ENCODE measurements at places on chromosomes 12 and 14.

DNA sequence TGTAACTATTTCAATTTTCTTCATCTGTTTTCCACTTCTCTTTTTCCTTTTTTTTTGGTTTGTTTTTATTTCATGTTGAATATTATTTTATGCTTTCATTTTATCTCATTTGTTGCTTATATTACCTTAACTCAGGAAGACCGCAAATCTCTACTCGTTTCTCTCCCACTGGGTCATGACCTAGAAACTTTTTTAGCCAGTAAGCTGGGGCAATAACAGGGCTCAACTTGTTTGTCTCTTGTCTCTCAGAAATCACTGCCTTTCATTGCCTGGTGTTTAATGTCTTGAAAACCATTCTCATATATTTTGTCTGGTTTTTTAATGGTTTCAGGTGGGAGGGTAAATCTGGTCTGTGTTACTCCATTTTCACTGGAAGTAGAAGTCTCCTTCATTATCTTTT lies 36.6 kb upstream of the ATP2B1 start:
- no peak for DNase-seq

DNA sequence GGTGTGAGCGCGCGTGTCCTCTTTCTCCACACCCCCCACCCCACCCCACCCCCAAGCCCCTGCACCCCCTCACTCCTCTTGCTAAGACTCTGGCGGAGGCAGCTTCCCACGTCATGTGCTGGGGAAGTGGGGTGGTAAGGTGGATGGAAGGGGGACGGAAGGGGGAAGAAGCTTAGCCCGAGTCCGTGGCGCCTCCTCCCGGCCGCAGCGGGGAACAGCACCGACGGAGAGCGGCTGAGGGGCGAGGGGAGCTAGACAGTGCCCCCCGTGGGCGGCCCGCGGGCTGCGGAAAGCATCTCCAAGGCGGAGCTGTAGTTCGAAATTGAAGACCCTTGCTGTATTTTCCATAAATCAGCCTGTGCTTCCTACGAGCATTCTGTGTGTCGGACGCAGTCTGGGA lies 588 bp upstream of the GRIN2B start:
- no peak for DNase-seq

DNA sequence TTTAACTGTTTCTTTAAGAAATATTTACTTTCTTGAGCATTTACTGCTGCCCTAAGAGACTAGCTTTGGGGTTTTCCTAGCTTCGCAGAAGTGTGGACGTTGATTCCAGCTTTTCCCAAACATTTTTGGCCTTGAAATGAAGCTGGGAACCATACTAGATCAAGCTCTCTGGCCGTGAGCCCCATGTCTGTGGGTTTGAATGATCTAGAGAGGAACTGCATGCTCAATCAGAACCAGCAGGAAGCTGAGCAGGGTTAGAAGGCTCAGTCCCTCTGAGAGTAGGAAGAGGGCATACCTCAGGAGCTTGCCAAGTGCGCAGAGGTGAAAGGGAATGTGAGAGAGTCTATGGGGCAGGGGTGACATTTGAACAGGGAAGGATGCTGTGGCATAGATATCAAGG lies 292.1 kb downstream of the CACNA1C start:
- DNase-seq: no peak

- DNase-seq: peak; percentile 47
These were observed 107.0 kb downstream of the PTCSC3 start for GRCh38 chr14:36069535-36069900.

- no peak for DNase-seq
These were observed 8.5 kb downstream of the COQ6 start for GRCh38 chr14:73958591-73958990.

DNA sequence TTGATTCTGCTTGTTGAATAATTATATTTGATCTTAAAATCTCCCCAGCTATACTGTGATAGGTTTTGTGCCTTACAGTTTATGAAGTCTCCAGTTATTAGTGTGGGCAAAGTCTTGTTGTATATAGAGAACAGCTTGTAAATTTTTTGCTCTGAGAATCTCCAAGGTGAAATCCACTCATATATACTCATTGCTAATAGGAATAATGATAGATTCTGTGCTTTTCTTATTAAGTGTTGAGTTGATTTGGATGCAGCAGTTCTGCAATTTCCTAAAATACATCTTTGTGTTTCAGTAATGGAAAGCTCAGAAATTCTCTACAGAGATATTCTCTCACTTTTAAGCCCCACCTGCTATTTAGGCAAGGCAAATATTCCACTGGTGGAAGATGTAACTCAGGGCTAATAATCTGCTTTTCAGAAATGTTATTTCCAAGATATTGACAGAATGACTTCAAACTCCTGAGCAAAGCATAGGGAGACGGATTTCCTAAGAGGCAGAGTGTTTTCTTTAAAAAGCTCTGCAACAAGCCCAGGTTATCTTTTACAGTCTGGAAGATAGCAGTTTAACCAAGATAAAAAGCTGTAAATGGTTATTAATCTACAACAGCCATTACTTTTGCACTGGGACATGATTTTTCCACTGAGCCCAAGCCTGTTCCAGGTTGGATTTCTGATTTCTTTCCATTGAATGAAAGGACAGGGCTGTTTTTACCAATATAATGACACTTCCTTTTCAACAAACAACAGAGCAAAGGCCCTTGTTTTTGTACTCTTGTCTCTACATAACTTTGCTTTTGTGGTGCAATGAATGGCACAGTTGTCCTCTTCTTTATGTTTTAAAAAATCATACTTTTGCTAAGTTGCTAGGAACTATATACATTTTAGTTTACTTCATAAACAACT lies 239.9 kb upstream of the ATP2B1 start:
- no peak for DNase-seq

- no peak for DNase-seq
These were observed 167.5 kb downstream of the KCNC2 start for GRCh38 chr12:75042125-75042524.

GRCh38 chr12:120835657-120836056 lies 68.5 kb downstream of the SPPL3 start:
- no peak for DNase-seq

DNA sequence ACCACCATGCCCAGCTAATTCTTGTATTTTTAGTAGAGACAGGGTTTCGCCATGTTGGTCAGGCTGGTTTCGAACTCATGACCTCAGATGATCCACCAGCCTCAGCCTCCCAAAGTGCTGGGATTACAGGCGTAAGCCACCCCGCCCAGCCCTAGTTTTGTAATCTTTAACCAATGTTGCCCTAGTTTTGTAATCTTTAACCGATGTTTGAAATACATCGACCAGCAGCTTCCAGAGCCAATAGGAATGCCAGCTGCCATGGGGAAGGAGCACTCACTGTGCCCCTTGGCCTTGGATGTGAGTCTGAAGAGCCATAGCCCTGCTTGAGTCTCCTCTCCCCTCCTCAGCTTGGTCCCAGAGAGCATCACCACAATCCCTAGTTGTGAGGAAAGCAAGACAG lies 209.3 kb upstream of the RGS6 start:
- DNase-seq: no peak

GRCh38 chr12:130608132-130608531 lies 108.0 kb downstream of the RIMBP2 start:
- no peak for DNase-seq

GRCh38 chr14:46769292-46769691 lies 117.7 kb upstream of the RPL10L start:
- DNase-seq: no peak

DNA sequence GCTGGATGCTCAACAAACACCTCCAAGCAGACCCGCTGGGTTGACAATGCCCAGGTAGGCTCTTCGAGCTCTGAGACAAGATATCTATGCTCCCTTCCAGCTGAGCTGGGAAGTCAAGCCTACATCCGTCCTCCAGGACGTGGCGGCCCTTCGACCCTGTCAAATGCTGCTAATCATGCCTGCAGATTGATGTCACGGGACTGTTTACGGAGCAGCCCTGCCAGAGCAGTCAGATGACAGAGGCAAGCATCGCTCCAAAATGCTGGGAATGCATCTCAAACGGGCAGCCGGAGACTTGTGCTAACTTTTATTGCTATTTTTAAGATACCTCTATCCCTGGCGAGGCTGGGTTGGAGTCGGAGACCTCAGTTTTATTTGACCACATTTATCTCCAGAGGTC lies 139.2 kb downstream of the NTF3 start:
- DNase-seq: no peak

DNA sequence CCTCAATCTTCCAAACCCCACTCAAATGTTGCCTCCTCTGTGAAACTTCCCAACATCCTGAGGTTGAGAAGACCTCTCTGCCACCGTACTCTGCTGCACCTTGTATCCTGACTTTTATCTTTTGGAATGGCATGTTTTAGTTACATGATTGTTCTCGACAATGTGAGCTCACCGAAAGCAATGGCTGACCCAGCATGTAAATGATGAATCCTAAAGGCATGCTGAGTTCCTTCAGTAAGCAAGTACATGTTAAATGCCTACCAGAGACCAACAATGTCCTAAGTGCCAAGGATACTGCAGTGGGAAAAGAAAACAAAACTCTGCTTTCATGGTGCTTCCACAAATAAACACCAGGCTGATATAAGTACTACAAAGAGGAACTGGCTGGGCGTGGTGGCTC lies 13.7 kb downstream of the PPP1R13B start:
- no peak for DNase-seq

DNA sequence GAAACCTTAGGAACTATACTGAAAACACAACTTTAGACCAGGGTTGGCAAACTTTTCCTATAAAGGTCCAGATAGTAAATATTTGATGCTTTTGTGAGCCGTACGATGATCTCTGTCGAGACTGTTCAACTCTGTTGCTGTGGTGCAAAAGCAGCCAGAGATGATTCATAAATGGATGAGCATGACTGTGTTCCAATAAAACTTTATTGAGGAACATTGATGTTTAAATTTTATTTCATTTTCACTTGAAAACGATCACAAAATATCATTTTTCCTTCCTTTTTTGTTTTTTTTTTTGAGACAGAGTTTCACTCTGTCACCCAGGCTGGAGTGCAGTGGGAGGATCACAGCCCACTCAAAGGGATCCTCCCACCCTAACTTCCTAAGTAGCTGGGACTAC lies 105.5 kb downstream of the PTPN11 start:
- DNase-seq: no peak

DNA sequence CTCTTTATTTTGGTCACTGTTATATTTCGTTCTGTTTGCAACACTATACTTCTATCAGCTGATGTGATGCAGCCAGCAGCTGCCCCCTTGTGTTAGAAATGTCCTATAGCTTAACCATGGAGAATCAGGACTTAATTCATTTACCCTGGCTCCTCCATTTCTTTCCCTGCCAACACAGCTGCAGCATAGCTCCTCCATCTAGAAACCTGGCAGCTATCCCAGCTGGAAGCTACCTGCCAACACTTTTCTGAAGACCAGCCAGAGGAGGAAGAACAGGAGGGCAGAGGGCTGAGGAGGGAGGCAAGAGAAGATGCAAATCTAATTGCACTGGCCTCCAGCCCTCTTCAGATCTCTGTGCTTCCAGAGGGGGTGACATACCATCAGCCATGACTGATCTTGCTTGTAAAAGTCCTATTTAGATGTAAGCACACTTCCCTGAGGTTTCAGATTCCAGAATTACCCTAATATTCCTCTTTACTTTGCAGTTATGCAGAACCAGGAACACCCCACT lies 156.8 kb upstream of the TMEM260 start:
- peak; percentile 87 for DNase-seq

- DNase-seq: no peak
These were observed 13.9 kb downstream of the CLECL1 start for GRCh38 chr12:9718968-9719367.

DNA sequence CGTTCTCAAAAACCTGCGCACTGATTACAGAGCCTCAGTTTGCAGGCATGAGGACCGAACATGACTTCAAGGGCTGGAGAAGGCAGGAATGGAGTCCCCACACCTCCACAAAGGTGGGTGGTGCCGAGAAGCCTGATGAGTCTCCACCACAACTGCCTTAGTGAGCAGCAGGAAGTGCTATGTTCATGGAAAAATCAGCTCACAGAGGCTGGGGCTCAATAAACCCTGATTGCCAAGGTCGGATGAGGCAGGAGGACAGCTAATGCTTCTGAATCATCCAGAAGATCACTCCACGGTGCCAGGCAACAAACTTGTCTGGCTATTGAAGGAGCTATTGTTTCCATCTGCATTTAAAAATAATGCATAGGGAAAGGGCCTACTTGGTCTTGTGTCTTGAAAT lies 31.1 kb downstream of the APPL2 start:
- peak; percentile 71 for DNase-seq

DNA sequence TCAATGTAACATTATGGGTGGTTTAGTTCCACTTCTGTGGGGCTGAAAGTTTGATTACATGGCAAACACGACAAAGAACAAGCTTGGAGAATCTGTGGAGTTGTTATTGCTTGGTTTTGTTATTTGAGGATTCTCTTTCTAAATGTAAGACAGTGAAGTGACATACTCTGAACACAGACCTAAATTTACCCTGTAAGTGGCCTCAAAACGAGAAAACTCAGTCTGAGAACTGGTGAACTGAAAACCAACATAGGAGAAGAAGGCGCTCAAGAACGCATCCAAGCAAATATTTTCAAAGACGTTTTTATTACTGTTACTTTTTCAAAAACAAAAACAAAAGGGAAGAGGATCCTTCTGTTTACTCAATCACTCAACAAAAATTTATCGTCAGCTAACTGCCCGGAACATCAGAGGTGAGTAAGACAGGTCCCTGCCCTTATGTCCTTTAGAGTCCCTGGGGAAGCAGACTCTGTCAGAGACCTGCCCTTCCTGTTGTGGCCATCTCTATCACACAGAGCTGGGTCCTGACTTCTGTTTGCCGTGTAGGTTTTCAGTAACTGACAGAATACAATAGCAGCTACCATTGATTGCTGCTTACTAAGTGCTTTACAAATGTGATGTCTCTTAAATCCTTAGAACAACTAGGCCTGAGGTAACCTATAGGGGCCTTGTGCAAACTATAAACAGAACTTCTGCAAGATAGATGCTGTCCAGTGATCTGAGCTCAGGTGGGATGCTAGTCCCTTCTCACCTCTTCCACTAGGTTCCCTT lies 79.3 kb upstream of the C12orf71 start:
- no peak for DNase-seq

DNA sequence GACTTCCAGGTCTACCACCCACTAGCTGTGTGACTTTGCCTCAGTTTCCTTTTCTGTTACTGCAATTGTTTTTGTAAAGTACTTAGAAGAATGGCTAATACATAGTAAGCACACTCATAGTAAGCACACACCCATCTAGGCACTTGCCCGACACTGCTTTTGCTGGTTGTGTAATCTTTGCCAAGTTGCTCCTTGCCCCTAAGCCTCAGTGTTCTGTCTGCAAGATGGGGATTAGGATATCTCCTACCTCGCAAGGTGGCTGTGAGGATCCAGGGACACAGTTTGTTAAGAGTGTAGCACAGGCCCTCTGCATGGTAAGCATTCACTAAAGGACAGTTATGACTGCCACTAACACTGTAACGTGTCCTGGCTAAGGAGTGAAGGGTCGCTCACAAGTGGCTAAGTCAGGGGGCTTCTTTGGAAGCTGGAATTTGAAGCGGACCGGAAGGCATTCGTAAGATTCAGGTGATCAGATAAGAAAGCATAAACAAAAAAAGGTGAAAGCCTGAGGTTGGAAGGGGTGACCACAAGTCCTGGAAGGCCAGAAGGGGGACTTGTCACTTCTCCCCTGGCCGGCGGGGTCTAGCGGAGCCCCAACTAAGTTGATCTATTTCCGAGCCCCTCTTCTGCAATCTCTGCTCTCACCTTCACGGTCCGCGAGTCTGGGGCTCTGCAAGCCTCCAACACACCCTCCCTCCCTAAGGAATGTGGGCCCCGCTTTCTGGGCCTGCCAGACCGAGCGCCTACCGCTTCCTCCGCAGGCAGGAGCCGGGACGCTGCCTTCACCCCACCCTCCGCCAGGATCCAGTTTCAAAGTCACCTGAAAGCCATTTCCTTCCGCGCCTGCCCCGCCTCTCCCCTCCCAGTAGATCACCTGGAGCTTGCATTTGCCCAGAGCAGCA lies 1.5 kb upstream of the PLEKHG3 start:
- DNase-seq: no peak

GRCh38 chr12:6360578-6361490 lies 14.5 kb downstream of the SCNN1A start:
- no peak for DNase-seq
